ENCODE measurements at places on chromosomes 7 and 10. TPM values are rescaled to one million over a fixed set of nuclear protein-coding genes. Genes with fewer than 3 reads are reported as not detected.

The CARD11 gene
- total RNA-seq, result 126 TPM

The FXYD4 gene
- not detected for total RNA-seq

The SFTPA1 gene
- not detected for total RNA-seq

The TSPAN12 gene
- not detected for total RNA-seq

The HOXA2 gene
- total RNA-seq, result not detected

The IGFBP1 gene
- total RNA-seq, result not detected

The SPDYE1 gene
- total RNA-seq, result 0.18 TPM

All from T-helper 17 cell (primary cell).